Progenitor cell of endocrine pancreas (in vitro differentiated cells): ENCODE measurements at places on chromosomes 12 and 14. TPM values are rescaled to one million over a fixed set of nuclear protein-coding genes. Genes with fewer than 3 reads are reported as not detected.

- DNase-seq: no peak
Observed at GRCh38 chr12:846421-846820, 94.0 kb downstream of the WNK1 start.

DNA sequence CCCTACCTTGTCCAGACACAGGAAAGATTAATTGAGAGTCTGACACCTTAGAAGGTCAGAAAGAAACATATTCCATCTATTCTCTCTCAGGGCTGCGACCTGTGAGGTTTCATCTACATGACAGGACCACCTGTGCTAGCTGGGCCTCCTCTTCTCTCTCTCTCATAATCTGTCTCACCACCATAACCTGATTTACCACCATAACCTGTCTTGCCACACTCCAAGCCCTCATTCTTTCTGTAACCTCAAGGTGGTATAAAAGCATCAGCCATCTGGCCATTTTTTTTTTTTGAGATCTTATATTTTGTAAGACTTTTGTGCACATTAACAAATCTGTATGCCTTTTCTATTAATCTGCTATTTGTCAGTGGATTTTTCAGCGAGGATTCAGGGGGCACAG is 75.5 kb downstream of the ACADS start:
- no peak for DNase-seq

DNA sequence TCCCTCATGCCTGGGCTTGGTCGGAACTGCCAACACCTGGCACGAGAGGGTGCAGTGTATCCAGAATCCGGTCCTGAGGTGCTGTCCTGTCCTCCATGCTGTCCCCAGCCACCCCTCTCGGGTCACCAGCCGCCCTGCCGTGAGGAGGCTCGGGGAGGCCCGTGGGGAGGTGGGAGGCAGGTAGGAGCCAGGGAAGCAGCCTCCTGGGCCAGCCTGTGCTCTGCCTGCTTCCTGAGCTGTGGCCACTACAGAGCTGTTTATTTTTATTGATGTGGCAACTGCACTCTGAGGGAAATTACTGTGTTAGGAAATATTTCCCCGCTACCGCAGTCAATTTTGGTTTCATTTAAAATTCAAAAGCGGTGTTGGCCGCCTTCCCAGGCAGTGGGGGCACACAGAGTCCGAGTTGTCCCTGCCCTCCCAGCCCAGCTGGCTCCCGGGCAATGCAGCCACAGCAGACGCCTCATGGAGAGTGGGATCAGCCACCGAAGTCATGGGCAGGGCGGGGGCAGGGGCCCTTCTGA is 18.3 kb downstream of the NOC4L start:
- DNase-seq: no peak

GRCh38 chr12:132393245-132393795 is 63.9 kb upstream of the GALNT9 start:
- no peak for DNase-seq

DNA sequence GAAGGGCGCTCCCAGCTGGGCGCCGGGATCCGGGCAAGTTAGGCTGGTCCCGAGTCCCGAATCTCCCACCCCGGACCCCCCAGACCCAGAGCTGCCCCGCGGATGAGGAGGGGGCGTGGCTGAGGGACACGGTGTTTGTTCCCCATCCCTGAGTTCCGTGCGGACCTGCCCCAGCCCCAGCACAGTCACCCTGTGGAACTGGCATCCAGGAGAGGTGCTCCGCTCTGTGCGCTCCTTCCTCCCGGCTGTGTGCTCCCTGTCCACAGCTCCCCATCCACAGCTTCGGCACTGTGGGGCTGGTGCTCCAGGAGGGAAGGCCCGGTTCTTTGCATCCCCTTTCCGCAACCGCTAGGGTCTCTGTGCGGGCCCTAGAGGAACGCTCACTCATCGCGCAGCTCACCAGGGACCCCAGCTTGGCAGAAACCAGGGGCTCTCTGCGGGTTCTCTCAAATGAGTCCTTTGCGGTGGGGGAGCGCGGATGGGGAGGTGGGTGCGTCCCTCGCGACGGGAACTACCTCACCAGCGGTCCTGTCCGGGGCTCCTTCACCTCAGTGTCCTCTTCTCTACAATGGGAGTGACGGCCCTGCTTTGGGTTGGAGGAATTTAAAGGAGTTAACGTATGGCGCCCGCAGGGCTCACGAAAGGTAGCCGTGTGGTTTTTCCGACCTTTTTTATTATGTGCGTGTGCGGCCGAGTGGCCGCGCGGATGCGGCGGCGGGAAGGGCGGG is 845 bp downstream of the TMEM132C start:
- no peak for DNase-seq

- DNase-seq: peak; percentile 48
Observed at GRCh38 chr12:58841058-58841798, 79.1 kb downstream of the LRIG3 start.

CPNE6 gene
- total RNA-seq: not detected in 2 replicates
